ENCODE measurements at places on chromosomes 13 and 19. TPM values are rescaled to one million over a fixed set of nuclear protein-coding genes. Genes with fewer than 3 reads are reported as not detected.

The SHC2 gene
- 15.9 TPM for total RNA-seq

The FAM124A gene
- 22.6 TPM for total RNA-seq

The KLK4 gene
- total RNA-seq = 0.68 TPM

The THAP8 gene
- total RNA-seq = 9.5 TPM

The CYP4F3 gene
- total RNA-seq = not detected

The TMEM86B gene
- 3.3 TPM for total RNA-seq

The OR7D2 gene
- 1.4 TPM for total RNA-seq

The RINL gene
- total RNA-seq = 4.7 TPM

The PRR22 gene
- 0.40 TPM for total RNA-seq

The CGB2 gene
- total RNA-seq = not detected

The PLEKHJ1 gene
- 145 TPM for total RNA-seq

The FCGBP gene
- 0.22 TPM for total RNA-seq

The PBX4 gene
- 3.2 TPM for total RNA-seq

The VSIG10L gene
- total RNA-seq = 2.7 TPM

The TMPRSS9 gene
- not detected for total RNA-seq

The PSG7 gene
- total RNA-seq = not detected

The ZNF584 gene
- 6.9 TPM for total RNA-seq

The SERPINE3 gene
- 0.47 TPM for total RNA-seq

The FFAR3 gene
- not detected for total RNA-seq

The RFPL4A gene
- total RNA-seq = not detected

The ZIC2 gene
- 52.4 TPM for total RNA-seq

The TMEM38A gene
- total RNA-seq = 1.5 TPM

The FAM216B gene
- not detected for total RNA-seq
